ENCODE measurements at places on chromosomes 13 and 19.

- no peak for DNase-seq
Observed at GRCh38 chr13:99299256-99299919, 7.8 kb downstream of the GPR183 start.

GRCh38 chr13:53311561-53311960 is 282.9 kb downstream of the OLFM4 start:
- no peak for DNase-seq

DNA sequence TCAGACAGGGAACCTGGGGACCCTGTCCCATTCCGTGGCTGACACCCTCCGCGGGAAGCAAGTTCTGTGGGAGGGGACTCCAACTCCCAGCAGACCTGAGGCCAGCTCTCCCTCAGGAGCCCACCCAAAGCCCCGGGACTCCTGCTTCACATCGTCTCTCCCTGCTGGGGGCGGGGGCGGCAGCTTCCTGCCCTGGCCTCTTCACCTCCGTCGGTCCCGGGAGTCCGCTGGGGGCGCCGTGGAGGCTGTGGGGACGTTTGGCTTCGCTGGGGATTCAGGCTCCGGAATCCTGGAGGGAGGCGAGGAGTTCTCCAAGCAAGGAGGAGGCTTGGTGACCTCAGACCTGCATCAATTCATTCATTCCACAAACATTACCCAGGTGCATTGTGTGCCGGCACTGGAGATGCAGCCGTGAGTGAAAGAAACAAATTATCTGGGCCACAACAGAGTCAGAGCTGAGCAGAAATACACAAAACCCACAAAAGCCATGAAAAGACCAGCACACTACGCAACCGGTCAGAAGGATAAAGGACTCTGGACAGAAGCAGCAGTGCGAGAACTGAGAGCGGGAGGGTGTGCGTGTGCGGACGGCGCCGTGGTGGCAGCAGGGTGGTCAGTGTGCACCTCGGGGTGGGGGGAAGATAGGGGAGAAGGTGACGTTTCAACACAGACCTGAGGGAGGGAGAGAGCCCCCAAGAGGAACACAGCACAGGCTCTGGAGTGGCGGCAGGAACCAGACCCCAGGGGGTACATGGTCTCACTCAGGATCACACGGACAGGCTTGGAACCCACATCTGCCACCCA is 19.0 kb downstream of the EPS8L1 start:
- no peak for DNase-seq

- DNase-seq: no peak
Observed at GRCh38 chr13:113952151-113952982, 21.5 kb downstream of the C13orf46 start.

GRCh38 chr19:917323-918151 is at the start of gene KISS1R:
KISS1R (plus strand) TSS chr19:917333; CDS start chr19:917503, 170 bp downstream.
- DNase-seq: peak; percentile 56

DNA sequence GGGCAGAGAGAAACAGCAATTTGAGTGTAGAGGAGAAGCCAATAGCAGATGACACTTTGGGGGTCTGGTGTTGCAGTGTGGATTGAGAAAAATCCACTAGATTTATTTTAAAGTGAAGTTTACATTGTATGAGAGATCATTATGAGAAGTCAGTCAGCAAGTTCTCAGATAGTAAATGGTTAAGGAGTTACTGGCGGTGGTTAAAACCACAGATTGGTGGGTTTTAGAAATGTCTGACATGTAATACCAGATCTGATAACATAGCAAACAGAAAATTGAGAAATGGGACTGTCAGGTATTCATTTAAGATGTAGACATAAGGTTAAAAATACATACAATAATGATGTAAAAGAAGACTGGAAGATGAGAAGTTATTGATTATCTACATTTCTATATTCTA is 7.2 kb downstream of the ABHD13 start:
- no peak for DNase-seq

- DNase-seq: peak; percentile 78
Observed at GRCh38 chr19:40610396-40611064, 9.4 kb downstream of the LTBP4 start.

GRCh38 chr13:48401480-48401879 is 11.4 kb downstream of the LPAR6 start:
- no peak for DNase-seq

- DNase-seq: no peak
Observed at GRCh38 chr13:41085961-41086585, 24.8 kb downstream of the WBP4 start.

DNA sequence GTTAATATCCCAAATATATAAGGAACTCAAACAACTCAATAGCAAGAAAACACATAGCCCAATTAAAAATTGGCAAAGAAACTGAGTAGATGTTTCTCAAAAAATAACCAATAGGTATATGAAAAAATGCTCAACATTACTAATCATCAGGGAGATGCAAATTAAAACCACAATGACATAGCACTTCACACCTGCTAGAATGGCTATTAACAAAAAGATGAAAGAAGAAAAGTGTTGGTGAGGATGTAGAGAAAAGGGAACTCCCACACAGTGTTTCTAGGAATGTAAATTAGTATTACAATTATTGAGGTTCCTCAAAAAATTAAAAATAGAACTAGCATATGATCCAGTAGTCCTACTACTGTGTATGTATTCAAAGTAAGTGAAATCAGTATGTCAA is 1212.8 kb downstream of the DIAPH3 start:
- DNase-seq: no peak

DNA sequence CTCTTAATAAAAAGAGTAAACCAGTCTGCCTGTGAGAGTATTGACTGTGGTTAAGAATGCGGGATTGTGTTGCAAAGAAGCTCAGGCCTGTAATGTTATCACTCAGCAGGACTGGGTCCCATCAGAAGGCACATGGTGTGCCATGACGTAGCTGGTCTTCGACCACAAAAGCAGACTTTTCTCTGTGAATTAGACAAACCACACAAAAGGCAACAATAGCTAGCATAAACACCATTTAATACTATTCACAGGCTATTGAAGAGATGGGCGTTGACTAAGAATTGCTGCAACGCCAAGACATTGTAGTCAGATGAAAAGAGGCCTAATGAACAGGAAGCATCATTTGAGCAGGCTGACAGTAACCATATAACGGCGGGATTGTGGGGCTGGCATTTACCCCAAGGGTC is 235.6 kb upstream of the SOX21 start:
- DNase-seq: no peak

- no peak for DNase-seq
Observed at GRCh38 chr19:46896076-46896794, 35.4 kb downstream of the ARHGAP35 start.

DNA sequence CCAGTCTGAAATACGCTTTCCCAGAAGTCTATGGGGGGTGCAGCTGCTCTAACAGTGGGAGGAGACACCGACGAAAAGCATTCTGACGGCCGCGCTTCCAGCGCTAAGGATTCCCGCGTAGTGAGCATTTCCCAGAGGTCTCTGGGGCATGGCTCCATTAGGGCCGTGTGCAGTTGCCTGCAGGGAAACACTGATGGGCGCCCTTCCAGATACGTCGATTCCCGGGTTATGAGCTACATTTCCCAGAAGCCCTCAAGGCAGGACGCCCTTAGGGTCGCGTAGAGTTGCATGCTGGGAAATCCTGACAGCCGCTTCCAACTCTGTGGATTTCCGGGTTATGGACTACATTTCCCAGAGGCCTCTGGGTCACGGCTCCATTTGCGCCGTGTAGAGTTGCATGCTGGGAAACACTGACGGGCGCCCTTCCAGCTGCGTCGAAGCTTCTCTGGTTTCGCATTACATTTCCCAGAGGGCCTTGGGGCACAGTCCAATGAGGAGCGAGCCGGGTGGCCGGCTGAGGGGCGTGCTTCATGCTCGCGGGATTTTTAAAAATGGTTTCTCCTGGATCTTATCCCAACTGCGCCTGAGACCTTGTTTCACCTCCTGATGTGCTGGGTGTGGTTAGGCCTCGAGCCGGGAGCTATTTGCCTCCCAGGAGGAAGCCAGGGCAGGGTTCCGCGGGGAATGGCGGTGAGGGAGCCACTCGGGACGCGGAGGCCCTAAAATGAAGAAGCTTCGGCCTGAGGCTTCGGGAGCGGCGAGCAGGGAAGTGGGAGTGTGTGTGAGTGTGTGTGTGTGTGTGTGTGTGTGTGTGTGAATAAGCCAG is 17.2 kb upstream of the ZNF331 start:
- DNase-seq: peak; percentile 83

DNA sequence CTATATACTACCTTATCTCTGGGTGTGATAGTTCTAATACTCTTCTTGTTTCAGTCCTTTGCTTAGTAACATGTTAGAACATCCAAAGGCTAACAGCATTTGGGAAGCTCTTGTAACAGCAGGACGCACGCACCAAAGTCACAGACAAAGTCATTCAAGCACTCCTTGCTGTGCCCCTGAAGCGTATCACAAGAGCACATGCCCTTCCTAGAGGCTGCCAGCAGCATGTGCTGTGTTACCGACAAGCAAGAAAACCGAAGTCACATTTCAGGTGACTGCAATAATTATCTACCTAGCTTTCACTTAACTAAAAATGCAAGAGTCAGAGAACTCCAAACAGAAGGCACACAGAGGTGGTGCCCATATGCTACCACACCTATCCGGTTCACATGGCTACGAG is 194.1 kb downstream of the KLF12 start:
- no peak for DNase-seq

- no peak for DNase-seq
Observed at GRCh38 chr19:4566402-4567051, 7.0 kb upstream of the SEMA6B start.

GRCh38 chr19:18307271-18307681 is 15.6 kb downstream of the LSM4 start:
- DNase-seq: peak; percentile 51

GRCh38 chr19:49857838-49858087 is 6.8 kb downstream of the PTOV1 start:
- DNase-seq: no peak

- DNase-seq: no peak
Observed at GRCh38 chr13:23323946-23324709, 109.4 kb downstream of the SACS start.

DNA sequence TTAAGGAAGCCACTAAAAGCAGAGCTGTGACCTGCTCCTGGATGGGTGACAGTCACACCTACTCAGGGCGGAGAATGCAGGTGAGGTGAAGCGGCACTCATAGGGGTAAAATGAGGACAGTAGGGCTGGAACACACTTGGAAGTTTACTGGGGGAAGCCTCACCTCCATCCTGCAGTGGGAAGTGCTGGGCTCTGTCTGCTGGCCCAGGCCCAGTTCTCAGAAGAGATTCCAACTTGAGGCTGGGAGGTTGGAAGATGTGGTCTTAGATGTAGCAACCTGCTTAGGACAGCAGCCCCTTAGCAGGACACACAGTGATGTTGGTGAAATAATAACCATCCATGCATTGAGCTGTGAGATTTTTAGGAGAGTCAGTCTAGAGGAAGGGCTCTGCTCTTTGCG is 4.6 kb downstream of the MEDAG start:
- DNase-seq: no peak

DNA sequence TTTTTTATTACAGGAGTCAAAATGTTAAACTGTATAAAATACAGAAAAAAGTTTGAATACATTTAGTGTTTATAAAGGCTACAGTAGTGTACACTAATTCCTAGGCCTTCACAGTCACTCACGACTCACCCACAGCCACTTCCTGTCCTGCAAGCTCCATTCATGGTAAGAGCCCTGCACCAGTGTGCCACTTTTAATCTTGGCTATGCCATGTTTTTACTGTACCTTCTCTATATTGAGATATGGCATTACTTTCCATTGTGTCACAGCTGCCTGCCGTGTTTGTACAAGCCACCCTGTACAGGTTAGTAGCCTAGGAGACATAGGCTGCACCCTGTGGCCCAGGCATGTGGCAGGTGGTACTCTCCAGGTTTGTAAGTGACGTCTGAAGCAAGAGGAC is 32.1 kb downstream of the C1QTNF9 start:
- DNase-seq: no peak

GRCh38 chr13:65825039-65825438 is 1405.1 kb downstream of the PCDH9 start:
- no peak for DNase-seq

DNA sequence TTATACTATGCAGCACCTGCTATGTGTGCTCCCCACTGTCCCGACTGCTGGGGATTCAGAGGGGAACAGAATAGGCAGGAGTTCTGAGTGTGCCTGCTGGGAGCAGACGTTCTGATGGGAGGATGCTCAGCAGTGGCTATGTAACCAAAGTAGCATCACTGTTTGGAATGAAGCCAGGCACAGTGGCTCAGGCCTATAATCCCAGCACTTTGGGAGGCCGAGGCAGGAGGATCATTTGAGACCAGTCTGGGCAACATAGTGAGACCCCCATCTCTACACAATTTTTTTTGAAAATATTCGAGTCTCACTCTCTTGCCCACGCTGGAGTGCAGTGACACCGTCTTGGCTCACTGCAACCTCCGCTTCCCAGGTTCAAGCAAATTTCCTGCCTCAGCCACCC is 6.0 kb downstream of the ATG4D start:
- DNase-seq: no peak

DNA sequence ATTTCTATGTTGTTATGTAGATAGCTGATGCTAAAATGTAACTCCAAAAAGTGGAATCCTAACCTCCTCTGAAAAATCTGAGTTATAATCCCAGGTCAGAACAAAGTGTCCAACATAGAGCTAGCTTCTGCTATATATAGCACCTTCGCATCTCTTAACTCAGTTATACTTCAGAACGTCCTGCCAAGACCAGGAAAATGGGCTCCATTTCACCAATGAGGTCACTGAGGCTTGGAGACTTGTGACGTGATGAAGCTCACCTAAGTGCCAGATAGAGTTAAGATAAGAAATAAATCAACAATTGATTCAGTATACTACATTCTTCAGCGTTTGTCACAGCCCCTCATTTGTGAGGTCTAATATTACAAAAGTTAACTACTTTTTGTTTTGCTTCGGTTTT is 88.8 kb downstream of the KCTD12 start:
- DNase-seq: no peak

GRCh38 chr13:53601113-53601512 is 572.5 kb downstream of the OLFM4 start:
- no peak for DNase-seq

GRCh38 chr13:80476953-80477352 is 136.0 kb upstream of the SPRY2 start:
- no peak for DNase-seq
